ENCODE measurements at places on chromosomes 5 and 9. TPM values are rescaled to one million over a fixed set of nuclear protein-coding genes. Genes with fewer than 3 reads are reported as not detected.

GARNL3 gene
- total RNA-seq = 7.4 TPM

C7 gene
- 96.0 TPM for total RNA-seq

PHF24 gene
- not detected for total RNA-seq

DNA sequence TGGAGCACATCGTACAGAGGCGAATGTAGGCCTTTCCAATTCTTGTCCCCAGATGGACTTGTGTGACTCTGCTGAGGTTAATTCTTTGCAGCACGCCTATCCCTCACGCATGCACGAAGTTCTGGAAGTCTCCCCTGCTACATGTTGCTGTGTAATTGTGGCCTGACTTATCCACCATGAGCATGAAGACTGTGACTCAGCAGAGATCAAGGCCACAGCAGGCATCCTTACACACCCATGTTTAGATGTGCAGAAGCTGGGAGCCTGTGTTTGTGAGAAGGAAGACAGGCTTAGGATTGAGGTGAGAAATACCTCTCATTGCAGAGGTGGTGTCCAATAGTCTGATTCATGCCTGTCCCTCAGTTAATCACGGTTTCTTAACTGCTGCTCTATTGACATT lies 135.6 kb downstream of the ICE1 start:
- DNase-seq = no peak

- no peak for DNase-seq
Measured at GRCh38 chr5:151612689-151613427, 21.7 kb upstream of the FAT2 start.

DNA sequence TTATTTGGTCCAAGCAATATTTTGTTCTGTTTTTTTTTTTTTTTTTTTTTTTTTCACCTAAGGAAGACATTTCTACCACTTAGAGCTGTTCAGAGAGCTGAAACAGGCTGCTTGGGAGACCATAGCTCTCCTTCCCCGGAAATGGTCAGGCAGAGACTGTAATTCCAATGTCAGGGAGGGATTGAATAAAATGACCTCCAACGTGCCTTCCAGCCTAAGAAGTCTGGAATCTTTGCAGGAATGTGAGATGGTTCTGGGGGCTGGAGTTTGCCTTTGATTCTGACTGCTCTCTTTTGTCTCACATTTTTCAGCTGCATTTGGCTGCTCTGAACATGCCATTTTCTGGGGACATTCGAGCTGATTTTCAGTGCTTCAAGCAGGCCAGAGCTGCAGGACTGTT lies 38.3 kb upstream of the TGFBR1 start:
- DNase-seq = no peak

Data from left lobe of liver (tissue), 2 donors.